Kidney (tissue), 22 donors: ENCODE measurements at places on chromosomes 6 and 20. TPM values are rescaled to one million over a fixed set of nuclear protein-coding genes. Genes with fewer than 3 reads are reported as not detected.

The ULBP1 gene
- total RNA-seq = 0.72 TPM

The MAPK13 gene
- 43.3 TPM for total RNA-seq

The SYNCRIP gene
- total RNA-seq = 109 TPM

The HLA-DOB gene
- 6.1 TPM for total RNA-seq

The HBS1L gene
- 59.1 TPM for total RNA-seq

The SPATS1 gene
- not detected for total RNA-seq

The SLC2A10 gene
- total RNA-seq = 7.1 TPM

The FAM83C gene
- not detected for total RNA-seq

The NOX3 gene
- total RNA-seq = not detected

The ILRUN gene
- 55.7 TPM for total RNA-seq

The COL9A1 gene
- 0.22 TPM for total RNA-seq

The RIPPLY2 gene
- 0.38 TPM for total RNA-seq

The ASIP gene
- total RNA-seq = not detected

The KIF25 gene
- not detected for total RNA-seq

The ZC3H12D gene
- total RNA-seq = 3.7 TPM

The PIM1 gene
- 30.4 TPM for total RNA-seq

The MBOAT1 gene
- total RNA-seq = 15.1 TPM

The TRIM31 gene
- 0.22 TPM for total RNA-seq

The REM1 gene
- 2.5 TPM for total RNA-seq

The ZC2HC1B gene
- total RNA-seq = not detected

The SNAI1 gene
- total RNA-seq = 3.7 TPM

The PGC gene
- not detected for total RNA-seq

The SLC17A9 gene
- total RNA-seq = 9.5 TPM

The TCF15 gene
- 0.63 TPM for total RNA-seq

The GMNN gene
- total RNA-seq = 13.0 TPM

The PAX1 gene
- not detected for total RNA-seq
